ENCODE measurements at places on chromosomes 6 and 20.

DNA sequence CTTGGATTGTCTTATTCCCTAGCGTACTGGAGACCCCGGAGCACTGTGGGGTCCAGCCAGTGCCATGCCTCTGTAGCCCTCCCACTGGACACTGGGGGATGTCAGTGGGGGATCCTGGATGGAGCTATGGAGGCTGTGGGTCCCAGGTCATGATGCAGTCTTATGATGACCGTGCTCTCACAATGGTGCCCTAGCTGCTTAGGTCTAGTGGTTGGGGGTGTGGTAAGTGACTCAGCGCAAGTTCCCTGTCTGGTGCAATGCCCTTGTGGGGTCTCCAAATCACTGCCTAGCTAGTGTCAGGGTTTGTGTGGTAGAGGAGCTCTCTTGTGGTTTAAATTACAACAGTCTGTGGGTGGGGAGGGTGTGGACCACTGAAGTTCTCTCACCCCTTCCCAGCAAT lies 135.4 kb downstream of the CDC5L start:
- DNase-seq, result no peak

DNA sequence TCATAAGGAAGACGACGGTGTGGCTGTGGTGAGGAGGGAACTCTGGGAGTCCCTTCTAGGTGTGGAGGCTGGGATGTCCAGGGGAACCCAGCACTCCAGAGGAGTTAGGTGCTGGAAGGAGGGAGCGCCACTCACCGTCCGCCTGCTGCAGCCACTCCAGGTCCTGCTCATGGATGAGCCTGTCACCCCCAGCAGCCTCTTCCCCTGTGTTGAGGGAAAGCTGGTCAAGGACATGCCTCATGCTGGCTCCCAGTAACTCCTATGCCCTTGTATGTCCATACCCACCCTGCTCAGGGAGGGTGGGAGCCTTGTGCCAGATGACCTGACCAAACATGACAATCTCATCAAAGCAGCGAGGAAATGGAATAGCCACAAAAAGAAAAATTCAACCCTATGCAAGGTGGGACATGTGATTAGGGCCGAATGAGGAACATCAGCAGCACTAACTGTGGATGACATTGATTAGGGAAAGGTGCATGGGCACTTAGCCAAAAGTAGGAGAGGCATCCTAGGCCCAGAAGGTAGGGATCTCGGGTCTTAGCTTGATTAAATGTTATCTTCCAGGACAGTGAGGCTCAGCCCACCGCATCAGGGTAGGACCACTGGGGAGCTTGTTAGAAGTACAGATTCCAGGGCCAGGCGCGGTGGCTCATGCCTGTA lies 3.0 kb downstream of the DNPH1 start:
- no peak for DNase-seq

DNA sequence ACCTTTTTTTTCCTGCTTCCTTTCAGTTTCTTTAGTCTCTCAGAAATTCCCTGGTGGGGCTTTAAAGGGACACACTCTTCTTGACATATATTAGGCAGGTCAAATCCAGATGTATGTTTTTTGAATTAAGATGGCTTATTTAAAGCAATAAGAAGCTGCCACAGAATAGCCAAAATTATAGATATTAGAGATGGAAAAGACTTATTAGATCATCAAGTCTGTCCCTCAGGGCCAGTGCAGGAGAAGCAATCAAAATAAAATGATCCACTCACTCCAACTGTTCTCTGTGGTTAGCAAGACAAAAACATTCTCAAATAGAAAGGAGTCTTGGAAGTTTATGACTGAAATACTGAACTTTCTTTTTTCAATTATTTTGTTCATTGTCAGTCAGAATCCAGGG lies 462.8 kb downstream of the CDC5L start:
- DNase-seq, result no peak

- DNase-seq, result no peak
Observed at GRCh38 chr6:56109149-56109548, 138.2 kb downstream of the COL21A1 start.

DNA sequence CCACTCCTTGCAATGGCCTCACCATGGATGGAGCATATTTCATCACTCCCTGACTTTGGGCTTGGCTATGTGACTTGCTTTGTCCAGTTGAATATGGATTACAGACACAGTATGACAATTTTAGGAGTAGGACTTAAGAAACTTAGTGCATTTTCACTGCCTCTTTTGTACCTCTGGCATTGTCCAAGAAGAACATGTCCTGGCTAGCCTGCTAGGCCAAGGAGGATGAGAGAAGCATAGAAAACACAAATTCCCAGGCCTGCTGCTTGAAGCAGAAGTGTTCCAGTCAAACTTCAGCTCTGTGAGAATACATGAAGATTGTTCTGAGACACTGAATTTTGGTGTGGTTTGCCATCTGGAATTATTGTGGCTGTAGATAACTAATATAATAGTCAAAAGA lies 3.1 kb upstream of the MCHR2 start:
- DNase-seq, result no peak

Data from esophagus squamous epithelium (tissue), 5 donors.